ENCODE measurements at places on chromosomes 16 and 17.

DNA sequence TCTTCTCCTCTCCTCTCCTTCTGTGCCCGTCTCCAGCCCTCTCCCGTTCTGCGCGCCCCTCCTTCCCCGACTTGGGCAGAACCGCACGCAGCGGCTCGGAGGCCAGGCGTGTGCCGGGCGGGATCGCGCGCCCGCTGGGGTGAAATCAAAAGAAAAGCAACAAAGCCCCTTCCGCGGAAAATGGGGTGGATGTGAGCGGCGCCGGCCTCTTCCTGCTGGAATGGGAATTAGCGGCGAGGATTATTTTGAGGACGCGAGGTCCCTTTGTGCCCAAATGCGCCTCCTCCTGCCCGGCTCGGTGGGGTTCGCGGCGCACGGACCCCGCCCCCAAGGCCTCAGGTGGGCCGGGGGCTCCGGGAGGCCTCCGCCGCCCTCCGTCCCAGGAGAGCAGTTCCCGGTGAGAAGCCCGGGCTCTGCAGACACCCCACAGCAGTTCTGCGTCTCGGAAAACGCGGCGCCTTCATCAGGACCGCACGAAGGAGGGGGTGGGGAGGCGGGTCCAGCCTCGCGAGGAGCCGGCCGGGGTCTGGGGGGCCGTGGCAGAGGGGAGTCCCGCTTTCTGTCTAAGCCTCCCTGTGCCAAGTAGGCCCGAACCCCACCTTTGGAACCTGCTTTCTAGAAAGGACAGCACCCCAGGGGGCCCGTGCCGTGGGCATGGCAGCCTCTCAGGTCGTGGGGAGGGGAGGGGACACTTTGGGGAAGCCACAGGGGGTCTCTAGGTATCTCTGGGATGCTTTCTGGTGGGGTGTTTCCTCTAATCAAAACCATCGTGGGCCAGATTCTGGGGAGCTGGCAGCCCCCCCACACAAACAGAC, 91.0 kb upstream of the CBX4 start:
- no peak for DNase-seq

GRCh38 chr17:82780195-82780594, 28.3 kb downstream of the TBCD start:
- DNase-seq = no peak

GRCh38 chr16:70704586-70704985, 18.7 kb upstream of the MTSS2 start:
- DNase-seq = no peak

DNA sequence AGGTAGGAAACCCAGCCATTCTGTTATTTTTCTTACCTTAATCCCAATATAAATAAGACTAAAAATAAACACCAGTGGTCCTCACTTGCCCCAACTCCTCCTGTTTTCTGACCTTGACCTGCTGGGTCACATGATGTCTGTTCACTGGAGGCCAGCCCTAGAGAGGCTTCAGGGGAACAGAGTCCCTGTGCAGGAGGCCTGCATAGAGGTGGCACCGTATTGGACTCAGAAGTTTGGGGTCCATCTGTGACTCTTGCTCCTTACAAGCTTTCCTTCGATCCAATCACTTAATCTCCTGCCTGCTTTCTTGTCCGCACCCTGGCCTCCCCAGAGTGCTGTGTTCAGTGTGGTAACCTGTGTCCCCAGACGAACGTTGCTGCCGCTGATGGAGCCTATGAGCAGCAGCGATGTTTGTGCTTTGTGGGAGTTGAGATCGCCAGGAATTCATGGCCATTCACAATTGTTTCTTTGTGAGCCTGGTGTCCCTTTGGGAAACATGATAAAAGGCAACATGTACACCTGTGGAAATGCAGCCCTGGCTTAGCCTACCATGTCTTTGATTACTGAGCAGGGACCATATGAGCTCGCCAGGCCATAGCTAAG, 4.7 kb downstream of the IGSF6 start:
- DNase-seq = no peak

GRCh38 chr16:87757841-87758426, 7.9 kb downstream of the KLHDC4 start:
- no peak for DNase-seq

- DNase-seq = no peak
These were observed 1.3 kb downstream of the ADGRG1 start for GRCh38 chr16:57629516-57630406.

- DNase-seq = no peak
These were observed 50.8 kb upstream of the ENDOV start for GRCh38 chr17:80364091-80364691.

DNA sequence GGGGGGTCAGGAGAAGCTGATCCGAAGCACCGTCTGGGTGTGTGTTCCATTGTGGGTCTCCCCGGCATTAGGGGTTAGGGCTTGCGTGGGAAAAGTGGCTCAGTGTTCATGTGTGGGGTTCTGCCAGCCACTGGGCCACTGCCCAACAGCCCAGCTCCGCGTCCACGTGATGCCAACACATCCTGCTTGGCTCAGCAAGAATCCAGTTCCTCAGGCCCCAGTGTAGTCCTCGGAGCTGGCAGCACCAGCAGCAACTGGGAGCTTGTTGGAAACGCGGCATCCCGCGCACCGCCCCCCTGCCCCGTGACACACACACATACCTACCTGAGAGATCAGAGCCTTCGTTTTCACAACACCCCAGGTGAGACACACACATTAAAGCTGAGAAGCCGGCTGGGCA, 18.9 kb downstream of the LGALS9 start:
- no peak for DNase-seq

DNA sequence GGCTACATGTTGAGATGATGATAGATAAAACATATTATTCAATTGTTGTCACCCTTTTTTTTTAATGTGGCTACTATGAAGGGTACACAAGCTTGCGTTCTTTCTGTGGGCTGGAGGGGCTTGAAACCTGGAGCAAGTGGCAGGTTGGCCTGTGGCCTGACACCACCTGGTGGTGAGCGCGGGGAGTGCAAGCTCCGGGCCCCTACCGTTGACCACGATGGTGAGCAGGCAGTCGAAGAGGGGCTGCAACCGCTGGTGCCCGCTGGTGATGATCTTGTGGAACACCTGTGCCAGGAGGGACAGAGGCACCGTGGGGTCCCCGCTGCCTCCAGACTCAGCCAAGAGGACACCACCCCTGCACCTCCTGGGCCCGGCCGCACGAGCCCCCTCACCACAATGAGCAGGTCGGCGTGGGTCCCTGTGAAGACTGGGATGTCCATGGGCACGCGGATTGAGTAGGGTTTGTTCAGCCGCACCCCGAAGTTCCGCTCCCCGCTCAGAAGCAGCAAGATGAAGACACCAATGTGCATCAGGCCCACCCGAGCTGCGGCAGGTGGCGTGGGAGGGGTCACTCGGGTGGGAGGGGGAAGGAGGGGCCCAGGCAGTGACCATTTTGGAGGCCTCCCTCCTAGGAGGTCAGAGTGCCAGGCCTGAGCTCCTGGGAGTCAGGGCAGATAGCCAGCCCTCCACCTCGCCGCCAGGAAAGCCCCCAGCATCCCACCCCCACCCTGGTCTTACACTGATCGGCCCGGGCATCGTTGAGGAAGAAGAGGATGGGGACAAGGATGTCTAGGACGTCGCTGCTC, 14.4 kb downstream of the HID1 start:
- peak; percentile 82 for DNase-seq

- no peak for DNase-seq
These were observed 489.9 kb upstream of the CDH5 start for GRCh38 chr16:65876624-65877023.

Data from activated naive CD4-positive, alpha-beta T cell treated with Interleukin-2 at 50 U/mL for 16 hours (primary cell).